Stimulated activated CD4-positive, alpha-beta T cell treated with anti-CD3 and anti-CD28 coated beads, Interleukin-12 subunit alpha, Interleukin-12 subunit beta, amount 100 ng/mL, for 24 hours (primary cell): ENCODE measurements at places on chromosomes 2 and 18.

DNA sequence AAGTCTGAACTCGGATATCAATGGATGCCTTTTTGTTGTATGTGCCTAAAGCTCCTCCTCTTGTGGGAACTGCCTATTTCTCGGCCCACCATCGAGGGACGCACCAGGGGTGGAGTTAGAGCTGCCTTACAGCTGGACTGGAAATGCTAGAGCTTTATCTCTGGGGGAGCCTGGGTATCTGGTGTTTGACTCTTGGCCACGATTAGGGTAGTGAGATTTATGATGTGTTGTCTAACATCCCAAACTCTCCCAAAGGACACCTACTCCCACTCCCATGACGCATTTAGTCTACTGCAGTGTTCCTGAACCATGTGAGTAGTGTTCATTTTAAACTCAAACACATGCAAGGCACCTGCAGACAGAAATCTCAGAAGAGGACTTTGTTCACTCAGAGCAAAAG, 594.8 kb downstream of the METTL4 start:
- no peak for DNase-seq

GRCh38 chr2:238415036-238415764, 11.5 kb upstream of the ASB1 start:
- DNase-seq: no peak

DNA sequence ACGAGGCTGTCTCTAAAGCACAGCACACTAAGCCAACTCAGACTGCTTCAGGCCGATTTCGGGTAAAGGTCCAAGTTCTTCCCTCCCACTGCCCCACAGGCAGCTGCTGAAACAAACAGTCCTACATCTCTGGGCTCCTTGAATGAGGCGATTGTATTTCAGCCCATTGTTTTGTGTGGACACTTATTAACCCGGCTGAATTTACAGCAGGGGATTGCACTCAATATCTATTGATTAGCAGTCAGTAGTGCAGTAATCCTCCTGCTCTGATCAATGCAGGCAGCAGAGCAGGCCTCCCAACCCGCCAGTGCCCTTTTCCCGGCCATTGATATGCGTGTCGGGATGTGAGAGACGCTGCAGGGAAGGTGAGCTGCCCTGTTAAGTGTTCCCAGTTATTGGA, 330.1 kb downstream of the CMPK2 start:
- no peak for DNase-seq

DNA sequence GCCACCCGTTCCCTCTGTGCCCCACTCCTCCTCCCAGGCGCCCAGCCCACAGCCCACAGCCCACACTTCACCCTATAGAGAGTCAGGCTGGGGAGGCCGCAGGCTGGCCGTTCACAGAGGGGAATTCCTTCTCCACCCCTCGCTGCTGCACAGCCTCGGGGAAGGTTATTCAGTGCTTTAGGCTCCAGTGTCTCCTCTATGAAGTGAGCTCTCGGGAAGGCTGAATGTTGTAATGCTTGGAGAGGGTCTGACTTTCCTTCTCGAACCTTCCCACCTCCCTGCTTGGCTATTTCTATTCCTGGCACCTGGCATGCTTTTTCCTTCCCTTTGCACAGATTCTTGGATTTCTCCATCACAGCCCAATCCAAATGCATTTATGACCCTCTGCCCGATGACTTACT, 62.5 kb upstream of the SMAD7 start:
- no peak for DNase-seq

- DNase-seq: no peak
These were observed 49.3 kb upstream of the ROCK2 start for GRCh38 chr2:11393711-11394236.

DNA sequence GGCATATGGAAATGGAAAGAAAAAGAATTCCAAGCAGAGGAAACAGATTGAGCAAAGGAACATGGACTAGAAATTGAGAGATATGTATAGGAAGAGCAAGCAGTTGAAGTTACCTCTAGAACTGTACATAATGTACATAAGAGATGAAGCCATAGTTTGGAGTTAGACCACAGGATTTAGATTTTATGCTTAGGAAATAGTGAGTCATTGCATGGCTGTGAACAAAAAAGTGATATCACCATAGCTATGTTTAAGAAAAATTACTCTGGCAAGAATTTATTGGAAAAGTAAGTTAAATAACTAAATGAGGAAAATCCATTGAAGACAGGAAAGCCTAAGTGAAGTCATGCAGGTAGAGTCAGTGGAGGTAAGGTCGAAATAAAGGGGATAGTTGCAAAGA, 99.4 kb upstream of the GALNT5 start:
- DNase-seq: no peak

GRCh38 chr18:7068871-7069590, 48.6 kb downstream of the LAMA1 start:
- DNase-seq: no peak

GRCh38 chr2:108588070-108588668, 53.9 kb downstream of the LIMS1 start:
- DNase-seq: no peak

DNA sequence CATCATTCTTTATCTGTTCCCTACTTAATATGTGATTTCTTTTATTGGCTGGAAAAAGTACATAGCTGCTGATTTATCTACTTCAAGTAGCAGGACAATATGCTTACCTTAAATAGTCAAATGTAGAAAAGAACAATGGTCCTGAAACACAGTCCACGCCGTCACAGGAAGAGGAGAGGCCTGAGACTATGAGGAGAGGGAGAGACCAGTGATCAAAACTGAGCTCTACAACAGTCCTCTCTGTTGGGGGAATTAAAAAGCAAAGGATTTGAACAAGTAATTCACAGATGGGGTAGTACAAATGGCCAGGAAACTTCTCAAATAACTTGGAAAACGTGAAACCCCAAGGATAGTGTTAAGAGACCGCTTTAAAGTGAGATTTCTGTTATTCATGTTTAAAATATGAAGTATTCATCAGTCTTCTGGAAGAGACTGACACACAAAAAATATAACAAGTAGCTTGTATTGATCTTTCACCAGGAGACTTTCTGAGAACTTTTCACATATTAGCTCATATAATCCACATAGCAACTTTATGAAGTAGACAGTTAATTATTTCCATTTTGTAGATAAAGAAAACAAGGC, 20.2 kb downstream of the SCYGR8 start:
- DNase-seq: no peak

DNA sequence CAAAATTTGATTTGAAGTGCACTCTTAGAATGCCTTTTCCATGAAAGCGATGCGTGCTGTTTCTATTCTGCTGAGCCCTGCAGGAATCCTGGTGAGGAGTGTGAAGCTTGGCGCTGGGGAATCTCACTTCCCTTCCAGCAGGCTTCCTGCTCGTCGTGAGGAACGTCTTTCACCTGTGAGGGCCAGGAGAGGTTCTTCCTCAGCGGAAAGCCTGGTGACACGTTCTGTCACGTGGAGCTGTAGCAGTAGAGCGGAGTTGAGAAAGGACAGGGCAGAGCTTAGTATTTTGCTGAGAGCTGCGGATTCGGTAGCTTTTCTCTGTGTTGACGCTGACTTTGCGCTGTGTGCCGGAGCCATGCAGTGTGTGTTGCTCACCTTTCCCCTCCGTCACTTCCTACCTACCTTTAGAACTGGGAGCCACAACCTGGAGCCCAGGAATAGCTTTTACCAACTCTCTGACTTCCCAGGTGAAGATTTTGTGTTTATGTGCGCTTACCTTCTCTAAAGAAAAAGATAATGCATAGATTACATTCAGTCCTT, 294.8 kb downstream of the PTGR3 start:
- no peak for DNase-seq

GRCh38 chr2:6986912-6987361, 69.7 kb downstream of the RNF144A start:
- no peak for DNase-seq

DNA sequence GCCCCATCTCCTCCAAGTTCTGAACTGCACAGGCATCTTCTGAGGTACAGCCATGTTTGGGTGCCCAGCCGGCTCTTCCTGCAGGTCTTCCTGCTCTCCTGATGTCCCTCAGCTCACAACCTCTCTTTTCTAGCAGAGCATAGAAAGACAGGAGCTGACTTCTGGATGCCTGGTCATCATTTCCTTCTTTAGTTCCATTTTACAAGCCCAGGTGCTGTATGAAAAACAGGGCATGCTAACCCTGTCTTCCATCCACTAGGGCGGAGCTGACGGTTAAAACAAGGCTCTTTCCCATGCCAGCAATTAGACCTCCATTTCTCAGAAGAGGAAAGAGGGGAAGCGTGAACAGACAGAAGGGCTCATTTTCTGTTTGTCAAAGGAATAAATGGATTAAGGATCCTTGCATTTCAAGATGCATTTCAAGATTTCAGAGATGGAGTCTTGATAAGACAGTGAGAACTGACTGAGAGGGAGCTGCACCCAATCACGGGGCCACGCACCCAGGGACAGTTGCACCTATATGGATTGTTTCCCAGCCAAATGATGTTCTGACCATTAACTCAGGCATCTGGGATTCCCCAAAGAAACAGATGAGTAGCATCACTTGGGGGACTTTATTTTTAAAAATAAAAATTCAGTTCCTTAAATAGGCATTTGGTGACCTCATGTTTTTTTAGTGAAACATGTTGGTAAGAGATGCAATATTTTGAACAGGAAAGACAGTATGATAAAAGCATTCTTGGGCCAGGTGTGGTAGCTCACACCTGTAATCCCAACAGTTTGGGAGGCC, 45.8 kb upstream of the EML6 start:
- no peak for DNase-seq
